ENCODE measurements at places on chromosomes 2 and 18.

- no peak for DNase-seq
These were observed 25.8 kb downstream of the SLC3A1 start for GRCh38 chr2:44301111-44301510.

- DNase-seq = no peak
These were observed 192.0 kb downstream of the NBAS start for GRCh38 chr2:15369129-15369528.

GRCh38 chr2:171512014-171512413, 10.3 kb upstream of the CYBRD1 start:
- peak; percentile 35 for DNase-seq

- peak; percentile 65 for DNase-seq
These were observed 92.8 kb upstream of the MSH2 start for GRCh38 chr2:47309952-47310800.

DNA sequence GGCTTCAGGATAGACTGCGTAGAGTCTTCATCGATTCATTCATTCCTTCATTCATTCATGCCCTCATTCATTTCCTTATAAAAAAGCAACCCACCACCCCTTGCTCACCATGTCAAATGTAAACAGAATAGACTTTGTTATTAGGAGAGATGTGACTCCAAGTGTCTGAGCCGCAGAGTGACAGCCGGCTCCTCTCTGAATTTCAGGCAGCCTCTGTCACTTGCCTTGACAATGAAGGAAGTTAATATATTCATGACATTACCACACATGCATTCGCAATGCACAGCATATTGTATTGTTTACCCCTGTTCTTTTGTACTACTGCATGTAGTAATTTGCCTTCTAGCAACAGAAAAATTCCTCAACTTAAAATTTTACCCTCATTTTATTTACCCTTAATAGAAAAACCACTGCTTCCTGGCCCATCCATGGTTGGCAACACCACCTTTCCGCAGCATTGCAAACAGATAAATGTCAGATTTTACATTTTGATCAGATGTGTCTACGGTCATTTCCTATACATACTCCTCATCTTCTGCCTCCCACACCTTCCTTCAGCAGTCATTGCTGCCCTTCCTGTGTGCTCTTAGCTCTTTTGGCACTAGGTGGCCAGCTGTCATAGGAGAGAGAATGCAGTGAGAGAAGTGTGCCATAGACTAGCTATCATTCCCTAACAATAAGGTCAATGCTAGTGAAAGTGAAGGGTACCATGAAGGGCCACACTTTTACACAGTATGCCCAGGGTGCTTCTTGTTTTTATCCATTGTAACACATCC, 1090.8 kb downstream of the BCL11A start:
- DNase-seq = no peak

DNA sequence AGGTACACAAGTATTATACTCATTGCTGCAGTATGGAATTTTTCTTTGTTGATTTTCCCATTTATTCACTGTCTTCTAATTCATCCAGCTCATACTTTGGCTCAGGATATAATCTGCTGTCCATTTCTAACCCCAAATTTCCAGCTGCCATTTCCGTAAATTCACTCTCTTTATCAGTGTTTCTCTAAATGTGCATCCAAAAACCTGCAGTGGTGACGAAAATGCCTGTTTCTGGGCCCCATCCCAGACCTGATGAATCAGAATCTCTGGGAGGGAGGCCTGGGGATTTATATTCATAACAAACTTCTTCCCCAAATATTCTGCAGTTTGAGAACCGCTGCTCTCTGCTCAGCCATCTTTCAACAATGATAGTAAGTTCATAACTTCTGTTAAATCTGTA, 86.6 kb downstream of the VWC2L start:
- DNase-seq = no peak

DNA sequence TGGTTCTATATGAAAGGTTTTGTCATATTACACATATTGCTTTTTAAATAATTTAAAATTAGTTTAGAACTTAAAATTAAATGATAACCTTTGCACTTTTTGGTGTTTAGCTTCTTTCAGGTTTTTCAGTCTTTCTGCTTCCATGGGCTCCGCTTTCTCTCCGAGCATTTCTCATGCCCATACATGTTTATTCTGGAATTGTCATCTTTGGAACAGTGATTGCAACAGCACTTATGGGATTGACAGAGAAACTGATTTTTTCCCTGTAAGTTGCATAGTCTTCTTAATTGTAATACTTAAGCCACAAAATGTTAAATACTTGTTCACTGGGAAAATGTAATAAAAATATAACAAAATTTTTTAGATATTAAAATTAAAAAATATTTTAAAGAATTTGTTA, 31.0 kb downstream of the CYBRD1 start:
- DNase-seq = no peak

GRCh38 chr2:162126527-162126926, 25.5 kb downstream of the GCG start:
- no peak for DNase-seq

DNA sequence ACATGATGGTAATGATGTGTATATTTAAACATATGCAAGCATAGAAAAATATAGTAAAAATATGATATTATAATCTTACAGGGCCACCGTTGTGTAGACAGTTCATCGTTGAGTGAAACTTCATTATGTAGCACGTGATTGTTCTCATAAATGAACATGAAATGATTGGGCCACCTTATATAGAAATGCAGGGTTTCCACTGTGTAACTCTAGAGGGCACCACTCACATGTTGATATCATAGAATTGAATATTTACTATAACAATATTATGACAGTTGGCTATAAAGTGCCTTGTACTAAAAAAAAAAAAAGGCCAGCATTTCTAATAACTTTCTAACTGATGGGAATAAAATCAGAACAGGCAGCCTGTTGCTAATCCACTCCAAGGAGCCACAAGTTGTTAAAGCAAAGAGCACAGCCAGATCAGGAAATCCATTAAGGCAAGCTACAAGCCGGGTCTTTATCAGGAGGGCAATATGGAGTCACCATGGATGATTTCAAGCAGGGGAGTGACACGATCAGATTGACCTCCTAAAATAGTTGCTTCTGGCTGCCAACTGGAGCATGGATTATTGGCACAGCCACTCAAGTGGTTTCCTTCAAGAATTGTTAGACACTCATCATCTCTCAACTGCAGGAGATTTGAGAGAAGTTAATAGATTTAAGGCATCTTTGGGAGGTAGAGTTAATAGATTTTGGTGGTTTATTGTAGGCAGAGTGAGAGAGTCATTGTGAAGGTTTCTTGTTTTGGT, 16.7 kb downstream of the IL1F10 start:
- peak; percentile 53 for DNase-seq

DNA sequence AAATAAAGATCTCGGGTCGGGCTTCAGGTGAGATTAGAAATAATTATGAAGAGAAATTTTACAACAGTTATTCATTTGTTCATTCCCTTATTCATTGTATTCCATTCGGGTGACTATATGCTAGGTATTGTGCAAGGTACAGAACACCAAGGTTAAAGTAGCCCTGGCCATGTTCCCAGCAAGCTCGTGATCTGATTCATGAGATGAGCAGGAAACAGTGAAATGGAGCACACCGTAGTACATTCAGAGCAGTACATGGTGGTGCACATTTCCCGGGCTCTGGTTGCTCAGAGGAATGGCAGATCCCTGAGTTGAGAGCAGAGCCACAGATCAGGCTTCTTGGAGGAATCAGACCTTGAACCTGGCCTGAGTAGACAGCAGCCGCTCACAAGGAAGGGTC, 87.7 kb downstream of the PRKRA start:
- DNase-seq = no peak

GRCh38 chr18:55105873-55106272, 146.6 kb upstream of the CCDC68 start:
- DNase-seq = no peak

DNA sequence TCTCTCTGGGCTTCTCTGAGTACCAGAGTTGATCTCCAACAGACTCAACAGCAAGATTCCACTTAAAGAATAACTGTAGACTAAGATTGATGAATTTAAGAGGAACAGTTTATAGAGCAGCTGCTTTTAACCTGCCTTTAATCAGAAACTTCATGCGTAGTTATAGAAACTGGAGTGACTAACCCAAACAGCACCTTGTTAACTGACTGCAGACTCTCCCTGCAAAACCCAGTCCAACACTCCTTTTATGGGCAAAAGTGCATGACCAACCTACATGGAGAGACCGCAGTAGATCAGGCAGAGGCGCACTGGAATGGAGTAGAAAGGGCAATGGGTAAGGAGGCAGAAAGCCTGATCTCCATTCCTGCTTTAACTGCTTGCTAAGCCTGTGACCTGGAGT, 110.6 kb downstream of the NRP2 start:
- DNase-seq = no peak

GRCh38 chr18:25594351-25594750, 242.4 kb upstream of the ZNF521 start:
- no peak for DNase-seq

DNA sequence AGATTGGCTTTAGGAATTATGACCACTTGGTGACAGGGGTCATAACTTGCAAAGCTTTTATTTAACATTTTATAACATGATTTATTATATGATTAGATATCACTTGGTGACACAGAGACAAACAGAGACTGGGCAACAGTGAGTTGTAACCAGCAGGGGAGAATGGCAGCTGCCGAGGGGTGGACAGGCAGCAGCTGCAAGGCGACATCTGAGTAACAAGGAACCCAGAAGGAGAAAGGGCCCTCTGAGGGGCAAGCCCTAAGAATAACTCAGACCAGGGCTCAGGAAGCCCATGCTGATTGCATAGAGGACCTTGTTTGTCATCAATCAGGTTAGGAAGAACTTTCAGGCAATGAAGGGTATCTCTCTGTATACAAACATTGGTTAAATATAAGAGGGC, 339.9 kb upstream of the SOX11 start:
- no peak for DNase-seq

- no peak for DNase-seq
These were observed 7.1 kb downstream of the THAP4 start for GRCh38 chr2:241629762-241630435.

DNA sequence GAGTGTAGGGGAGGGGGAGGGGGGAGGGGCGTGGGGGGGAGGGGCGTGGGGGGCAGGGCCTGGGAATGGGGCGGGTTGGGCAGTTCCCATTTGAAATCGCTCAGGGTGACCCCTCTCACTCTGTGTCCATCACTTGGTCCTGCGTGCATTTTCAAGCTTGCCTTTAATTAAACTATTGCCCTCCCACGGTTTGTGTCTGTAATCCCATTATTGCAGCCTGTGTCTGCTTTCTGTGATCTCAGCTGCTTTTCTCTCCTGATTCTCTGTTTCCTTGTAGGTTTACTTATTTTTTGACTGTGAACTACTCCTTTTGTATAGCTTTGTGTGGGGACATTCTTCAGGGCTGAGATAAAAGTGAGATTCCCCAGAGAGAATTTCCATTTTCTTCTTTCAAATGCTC, 1.3 kb downstream of the DCDC2C start:
- no peak for DNase-seq

GRCh38 chr18:62080172-62080900, 106.5 kb downstream of the PIGN start:
- DNase-seq = no peak

GRCh38 chr2:197908156-197908555, 103.8 kb downstream of the PLCL1 start:
- no peak for DNase-seq

DNA sequence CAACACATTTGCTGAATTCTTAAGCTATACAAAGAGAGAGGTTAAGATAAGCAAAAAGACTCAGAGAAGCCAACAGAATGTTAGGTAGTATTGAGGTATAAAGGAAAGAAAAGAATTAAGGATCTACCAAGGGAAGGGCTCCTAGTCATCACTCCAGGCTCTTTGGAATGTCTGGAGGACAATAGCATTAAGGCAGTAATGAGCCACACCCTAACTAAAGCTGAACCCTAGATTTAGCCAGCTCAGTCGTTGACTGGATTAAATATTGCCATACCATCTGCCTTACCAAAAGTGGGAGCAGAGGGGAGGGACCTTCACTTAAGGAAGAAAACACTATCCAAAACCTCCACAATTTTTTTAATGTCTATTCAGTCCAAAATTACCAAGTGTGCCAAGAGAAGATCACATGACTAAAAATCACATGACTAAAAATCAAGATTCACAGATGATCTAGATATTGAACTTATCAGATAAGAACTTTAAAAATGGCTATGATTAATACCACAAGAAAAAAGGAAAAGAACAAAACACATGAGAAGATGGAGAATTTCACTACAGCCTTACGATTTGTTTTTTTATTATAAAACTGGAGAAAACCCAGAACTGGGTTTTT, 59.7 kb downstream of the EXOC6B start:
- no peak for DNase-seq

DNA sequence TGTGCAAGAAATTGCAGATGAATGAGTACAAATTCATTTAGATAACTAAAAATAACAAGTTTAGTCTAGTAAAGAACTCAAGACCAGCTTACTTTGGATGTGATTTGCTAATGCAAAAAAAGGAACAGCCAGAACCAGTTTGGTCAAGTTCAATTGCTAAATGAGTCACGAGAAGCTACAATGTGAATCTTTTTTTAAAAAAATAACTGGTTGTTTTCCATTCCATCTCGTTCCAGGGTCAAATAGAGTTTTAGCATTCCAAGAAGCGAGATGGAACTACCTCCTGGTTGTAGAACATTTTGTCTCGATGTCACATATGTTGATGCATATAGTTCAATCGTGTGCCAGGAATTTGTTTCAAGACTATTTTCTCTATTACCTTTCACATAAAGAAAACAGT, 65.0 kb upstream of the IKZF2 start:
- no peak for DNase-seq

DNA sequence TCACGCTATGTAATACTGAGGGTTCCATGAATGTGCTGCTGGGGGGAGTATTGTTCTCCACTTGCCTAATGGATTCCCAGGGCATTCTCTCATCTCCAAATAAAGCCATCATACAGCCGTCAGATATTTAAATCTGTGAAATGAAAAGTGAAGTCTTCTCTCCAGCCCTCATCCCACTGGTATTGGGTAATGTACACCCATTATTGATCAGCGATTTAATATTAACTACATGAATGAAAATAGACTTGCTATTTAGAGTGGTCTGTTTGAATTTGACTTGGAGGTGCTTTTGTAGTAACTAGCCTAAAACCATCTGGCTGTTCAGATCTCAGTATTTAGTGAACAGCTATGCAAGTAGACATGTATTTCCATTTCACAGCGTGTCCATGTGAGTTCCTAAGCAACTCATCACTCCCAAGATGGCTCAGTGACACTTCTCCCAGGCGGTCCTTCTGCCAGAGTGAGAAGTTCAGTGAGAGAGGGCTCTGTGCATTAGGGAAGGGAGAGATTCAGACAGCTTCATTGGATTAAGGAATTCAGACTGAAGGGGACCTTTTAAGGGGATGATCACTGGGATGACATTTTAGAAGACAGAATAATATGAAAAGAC, 140.7 kb downstream of the WDSUB1 start:
- DNase-seq = no peak

DNA sequence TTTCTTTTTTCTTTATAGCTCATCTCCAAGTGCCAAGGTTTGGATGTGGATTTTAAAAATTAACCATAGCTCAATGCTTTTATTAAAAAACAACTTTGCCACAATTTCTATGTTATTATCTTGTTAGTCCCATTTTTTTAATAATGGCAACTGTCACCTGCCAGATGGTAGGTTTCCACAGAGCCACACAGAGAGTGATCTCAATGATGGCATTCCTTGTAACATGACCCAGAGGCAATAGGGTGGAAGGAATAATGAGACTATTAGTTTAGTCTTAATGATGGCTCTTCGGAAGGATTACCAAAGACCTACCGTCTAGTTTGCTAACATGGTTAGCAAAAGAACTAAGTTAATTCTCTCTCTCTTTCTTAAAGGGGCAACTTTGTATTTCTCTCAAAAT, 64.0 kb downstream of the REL start:
- no peak for DNase-seq
